ENCODE measurements at places on chromosomes 2 and 18.

- DNase-seq: no peak
These were observed 156.7 kb downstream of the ARHGAP28 start for GRCh38 chr18:6885992-6886796.

DNA sequence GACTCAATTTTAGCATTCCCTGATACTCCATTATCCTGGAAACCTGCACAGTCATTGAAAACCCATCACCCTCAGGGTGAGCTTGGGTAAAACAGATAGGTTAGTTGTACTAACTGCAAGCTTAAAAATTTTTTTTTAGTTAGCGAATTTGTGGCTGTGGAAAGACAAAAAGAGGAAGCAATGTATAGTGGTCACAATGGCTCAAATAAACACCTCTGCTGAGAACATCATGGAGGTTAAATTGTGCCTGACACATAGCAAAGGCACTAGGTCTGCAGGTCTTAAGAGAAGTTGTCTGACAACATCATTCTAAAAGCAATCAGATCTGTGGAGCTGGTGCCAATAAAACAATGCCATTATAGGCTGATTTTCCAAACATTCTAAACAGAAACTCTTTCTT is 84.4 kb upstream of the CAVIN2 start:
- DNase-seq: no peak

DNA sequence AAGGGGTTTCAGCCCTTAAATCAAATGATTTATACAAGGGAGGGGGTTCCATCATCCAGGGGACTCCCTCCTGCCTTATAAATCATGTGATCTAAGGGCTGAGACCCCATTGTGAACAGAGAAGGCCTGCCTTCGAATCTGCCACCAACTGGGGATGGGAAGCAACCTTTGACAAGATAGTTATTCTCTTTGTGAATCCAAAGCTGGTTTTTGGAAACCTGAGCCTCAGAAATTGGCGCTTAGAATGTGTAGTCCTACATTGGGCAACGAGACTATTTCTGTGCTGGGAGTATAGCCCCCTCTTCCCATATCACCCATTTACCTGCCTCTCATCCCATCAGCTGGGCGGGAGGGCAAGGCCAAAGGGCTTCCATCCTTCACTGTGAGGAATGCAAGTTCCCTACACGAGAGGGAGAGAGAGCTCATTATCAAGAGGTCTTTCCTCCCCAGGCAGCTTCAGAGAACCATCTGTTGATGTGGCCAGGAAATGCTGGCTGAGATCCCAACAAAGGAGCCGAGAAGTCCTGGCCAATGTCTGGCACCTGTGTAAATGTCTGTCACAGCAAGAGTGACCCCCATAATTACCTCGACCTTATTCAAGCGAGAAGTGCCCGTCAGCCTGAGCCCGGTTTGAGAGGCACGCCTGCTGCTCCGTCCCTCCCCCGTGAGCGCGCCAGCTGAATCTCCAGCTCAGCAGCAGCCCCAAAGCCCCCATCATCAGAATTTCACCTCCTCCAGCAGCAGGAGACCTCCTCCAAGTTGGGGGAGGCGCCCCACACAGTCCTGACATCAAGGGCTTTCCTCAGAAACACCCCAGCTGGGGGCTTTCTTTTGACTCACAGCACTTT is 48.4 kb upstream of the APCDD1 start:
- DNase-seq: peak; percentile 68

DNA sequence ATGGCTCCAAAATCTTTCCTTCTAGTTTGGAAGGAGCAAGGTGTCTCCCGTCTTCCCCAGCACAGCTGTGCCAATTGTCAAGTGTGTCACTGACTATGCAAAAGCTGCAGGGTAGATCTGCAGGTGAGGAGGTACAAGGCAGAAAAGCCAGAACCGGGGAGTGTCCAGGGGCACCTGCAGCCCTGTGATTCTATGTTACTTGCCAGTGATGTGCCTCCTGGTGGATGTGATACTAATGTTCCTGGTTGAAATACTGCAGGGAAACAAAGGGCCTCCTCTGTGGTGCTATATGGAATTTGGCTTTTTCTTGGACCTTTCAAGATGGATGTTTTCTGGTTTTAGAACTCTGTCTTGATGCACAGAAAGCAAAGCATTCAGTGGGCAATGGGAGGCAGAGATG is 80.3 kb downstream of the ST6GAL2 start:
- no peak for DNase-seq

- DNase-seq: no peak
These were observed 80.9 kb upstream of the ARHGAP28 start for GRCh38 chr18:6648581-6648980.

All from H9 (cell line).